Stimulated activated CD8-positive, alpha-beta memory T cell treated with anti-CD3 and anti-CD28 coated beads, Interleukin-15, amount 100 ng/mL, for 48 hours (primary cell): ENCODE measurements at places on chromosomes 4 and X.

DNA sequence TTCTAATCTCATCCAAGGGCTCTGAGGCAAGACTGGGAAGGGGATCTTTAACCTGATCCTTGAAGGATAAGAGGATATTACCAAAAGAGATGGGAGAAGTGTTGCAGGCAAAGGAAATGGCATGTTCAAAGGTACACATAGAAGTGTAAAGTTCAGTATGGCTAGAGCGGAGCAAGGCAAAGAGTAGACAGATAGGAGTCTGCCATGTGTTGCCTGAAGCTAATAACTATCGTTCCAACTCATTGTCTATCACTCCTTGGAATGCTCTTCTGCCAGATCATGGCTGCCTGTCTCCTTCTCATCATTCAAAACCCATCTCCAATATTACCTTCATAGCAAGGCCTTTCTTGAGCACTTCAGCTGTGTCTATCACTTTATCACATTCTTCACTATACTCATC is 55.2 kb upstream of the IL1RAPL2 start:
- DNase-seq: no peak

DNA sequence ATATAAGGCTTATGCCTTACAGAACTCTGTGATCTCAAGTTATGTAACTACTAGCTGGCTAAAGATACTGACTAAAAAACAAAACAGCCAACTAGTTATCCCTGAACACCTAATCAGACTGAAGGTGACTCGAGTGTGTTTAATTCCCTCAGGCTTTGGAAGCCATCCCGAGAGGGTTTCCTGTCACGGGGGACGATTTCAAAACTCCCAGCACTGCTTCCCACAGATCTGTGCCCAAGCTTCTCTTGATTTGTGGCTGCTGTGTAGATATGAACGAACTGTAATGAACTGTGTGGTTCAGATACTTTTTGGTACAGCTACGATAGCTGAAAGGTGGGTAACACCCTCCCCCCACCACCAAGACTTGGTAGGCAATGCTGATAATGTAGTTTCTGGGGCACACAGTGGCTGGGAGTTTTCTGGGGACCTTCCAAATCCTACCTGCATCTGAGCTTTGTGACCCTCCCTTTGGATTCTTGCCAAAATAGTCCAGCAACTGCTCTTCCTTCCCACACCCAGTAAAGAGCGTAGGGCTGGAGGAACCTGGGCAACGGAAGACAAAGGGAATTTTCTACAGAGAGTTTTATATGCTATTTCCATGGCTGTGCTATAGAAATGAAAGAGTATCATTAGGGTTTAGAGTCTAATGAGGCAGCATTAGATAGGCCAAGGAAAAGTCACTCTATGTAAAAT is 148.8 kb downstream of the MGST2 start:
- no peak for DNase-seq

GRCh38 chrX:100662796-100663195 is 18.8 kb downstream of the SRPX2 start:
- DNase-seq: no peak

DNA sequence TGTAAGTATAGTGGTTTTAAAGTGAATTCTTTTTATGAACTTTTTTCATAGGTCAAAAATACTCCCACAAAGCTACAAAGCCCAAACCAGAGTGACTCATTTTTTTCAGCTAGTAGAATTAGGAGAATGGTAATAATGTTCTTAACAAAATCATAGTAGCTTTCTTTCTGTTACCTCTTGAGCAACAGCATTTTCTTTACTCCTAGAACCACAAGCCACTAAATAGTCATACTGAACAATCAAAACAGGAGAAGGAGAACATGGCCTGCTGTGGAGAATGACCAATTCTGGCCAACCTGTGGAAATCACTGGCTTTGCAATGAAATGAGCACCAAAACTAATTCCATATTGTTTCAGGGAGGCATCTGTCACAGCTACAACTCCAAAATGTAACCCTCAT is 112.9 kb downstream of the AMMECR1 start:
- DNase-seq: no peak

DNA sequence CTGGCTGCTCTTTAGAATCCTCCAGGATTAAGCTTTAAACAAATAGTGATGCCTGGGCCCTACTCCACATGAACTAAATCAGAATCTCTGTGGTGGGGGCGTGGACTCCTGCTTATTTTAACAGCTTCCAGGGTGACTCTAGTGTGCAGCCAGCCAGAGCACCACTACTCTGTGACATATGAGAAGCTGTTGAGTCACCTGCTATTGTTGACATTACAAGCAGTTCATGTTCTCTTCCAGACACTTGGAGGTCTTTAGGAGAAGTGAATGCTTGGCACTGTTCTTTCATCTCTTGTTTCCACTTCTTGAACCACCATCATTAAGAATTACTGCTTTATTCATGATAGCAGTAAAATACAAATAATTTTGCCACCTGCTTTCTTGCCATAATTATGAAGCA is 426 bp upstream of the C4orf51 start:
- no peak for DNase-seq

DNA sequence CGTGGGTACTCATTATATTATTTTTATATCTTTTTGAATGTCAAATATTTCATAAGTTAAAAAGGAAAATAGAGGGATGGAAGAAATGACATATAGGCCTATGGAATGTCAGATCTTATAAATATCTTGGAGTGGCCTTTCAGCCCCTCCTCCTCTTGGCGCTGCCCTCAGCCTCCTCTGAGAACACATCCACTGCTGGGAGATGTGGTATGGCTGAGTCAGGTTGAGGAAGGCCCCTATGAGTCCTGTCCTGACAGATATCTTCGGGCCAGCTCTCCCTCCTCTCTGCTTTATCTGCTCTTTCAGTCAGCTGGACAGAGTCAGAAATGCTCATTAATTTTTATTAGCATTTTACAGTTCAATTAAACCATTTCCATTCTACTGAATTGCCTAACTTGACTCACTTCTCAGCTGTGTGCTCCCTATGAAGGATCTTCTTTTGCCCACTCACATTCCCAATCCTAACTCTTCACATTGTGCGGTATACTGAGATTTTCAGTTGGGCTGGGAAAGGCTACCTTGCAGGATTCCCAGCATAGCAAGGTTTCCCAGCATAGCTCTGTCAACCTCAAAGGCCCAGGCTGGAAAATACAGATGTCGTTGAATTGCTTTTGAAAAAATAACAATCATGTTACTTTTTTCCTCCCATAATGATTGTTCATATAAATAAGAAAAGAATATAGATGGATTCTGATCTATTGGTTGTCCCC is 128.0 kb downstream of the ARHGEF9 start:
- DNase-seq: no peak

- no peak for DNase-seq
These were observed 8.4 kb downstream of the UVSSA start for GRCh38 chr4:1355378-1355777.

DNA sequence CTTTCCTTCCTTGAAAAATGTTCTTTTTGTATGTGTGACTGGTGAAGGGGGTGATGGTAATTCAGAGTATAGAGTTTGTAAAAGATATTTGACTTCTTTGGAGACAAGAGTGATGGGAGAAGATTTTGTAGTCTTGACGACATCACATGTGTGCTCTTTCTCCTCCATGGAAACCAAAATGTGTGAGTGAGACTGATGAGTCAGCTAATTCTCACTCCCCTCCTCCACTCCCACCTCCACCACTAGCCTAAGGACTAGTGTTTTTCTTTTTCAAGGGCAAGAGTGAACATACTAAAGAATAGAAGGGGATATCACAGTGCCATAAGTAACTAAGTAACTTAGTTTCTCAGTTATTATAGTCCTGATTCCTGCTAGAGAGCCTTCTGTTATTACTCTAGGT is 14.0 kb upstream of the DGKK start:
- no peak for DNase-seq

- no peak for DNase-seq
These were observed 4.0 kb downstream of the MAGEB2 start for GRCh38 chrX:30219372-30219771.

DNA sequence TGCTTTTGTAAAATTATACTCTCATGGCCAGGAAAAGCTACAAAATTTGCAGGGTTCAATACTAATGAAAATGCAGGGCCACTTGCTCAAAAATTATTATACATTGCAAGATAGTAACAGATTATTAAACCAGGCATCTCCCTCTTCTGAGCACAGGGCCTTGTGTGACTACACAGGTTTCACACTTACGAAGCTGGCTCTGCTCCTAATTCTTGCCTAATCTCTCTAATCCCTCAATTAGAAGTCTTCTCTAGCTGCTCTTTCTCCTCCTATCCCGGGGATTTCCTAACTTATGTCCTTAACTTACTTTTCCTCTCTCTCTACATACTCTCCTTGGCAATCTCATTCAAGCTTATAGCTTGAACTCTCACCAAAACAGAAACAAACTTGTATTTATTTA is 168.3 kb downstream of the AREG start:
- DNase-seq: no peak

- DNase-seq: no peak
These were observed 20.0 kb upstream of the VCX2 start for GRCh38 chrX:8191022-8191421.

GRCh38 chrX:153382563-153383482 is 18.3 kb downstream of the PNMA6E start:
- DNase-seq: no peak

- DNase-seq: no peak
These were observed 134.9 kb downstream of the MAML3 start for GRCh38 chr4:140018931-140019618.

DNA sequence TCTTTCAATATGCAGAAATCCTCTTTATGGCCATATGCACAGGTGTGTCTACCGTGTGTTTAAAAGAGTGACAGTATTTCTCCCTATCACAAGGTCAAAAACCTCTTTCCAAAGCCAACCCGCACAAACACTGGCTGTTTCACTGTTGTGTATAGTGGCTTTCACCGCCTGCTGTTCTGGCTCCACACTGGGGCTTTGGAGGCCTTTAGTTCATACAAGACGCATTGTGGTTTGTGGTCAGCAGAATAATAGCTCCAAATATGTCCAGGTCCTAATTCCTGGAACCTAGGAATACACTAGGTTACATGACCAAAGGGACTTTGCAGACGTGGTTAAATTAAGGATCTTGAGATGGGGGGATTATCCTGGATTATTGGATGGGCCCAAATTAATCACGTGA is 40.7 kb upstream of the FAM9A start:
- DNase-seq: no peak

- no peak for DNase-seq
These were observed 48.1 kb upstream of the TLR3 start for GRCh38 chr4:186020793-186021407.

- DNase-seq: no peak
These were observed 159.7 kb upstream of the ATP6AP2 start for GRCh38 chrX:40420899-40421729.

- no peak for DNase-seq
These were observed 681.9 kb upstream of the HS3ST1 start for GRCh38 chr4:12110627-12111026.

DNA sequence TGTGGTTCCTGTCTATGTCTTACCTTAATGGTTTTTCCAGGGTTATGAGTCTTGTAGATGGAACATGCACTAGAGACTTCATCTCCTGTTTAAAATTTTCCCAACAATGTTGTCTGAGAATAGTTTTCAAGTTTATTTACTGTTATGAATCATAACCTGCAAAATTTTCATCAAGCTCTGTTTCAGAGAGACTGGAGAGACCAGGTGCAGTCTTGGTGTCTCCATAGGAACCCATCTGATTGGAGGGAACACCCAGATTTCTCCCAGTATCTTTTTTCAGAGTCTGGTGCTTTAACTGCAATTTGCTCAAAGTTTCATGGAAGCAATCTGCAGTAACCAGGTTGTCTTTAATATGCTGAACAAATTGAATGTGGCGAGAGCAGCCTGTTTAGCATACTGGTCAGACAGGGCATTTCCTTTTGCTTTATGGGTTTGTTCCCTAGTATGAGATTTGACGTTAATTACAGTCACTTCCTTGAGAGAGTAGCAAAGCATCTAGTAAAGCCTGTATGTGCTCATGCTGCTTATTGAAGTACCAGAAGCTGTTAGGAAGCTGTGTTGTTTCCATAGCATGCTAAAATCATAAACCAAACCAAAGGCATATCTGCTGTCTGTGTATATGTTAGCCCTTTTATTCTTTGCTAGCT is 18.8 kb upstream of the VSIG1 start:
- DNase-seq: no peak

- no peak for DNase-seq
These were observed 594.7 kb upstream of the GALNT7 start for GRCh38 chr4:172573899-172574298.

DNA sequence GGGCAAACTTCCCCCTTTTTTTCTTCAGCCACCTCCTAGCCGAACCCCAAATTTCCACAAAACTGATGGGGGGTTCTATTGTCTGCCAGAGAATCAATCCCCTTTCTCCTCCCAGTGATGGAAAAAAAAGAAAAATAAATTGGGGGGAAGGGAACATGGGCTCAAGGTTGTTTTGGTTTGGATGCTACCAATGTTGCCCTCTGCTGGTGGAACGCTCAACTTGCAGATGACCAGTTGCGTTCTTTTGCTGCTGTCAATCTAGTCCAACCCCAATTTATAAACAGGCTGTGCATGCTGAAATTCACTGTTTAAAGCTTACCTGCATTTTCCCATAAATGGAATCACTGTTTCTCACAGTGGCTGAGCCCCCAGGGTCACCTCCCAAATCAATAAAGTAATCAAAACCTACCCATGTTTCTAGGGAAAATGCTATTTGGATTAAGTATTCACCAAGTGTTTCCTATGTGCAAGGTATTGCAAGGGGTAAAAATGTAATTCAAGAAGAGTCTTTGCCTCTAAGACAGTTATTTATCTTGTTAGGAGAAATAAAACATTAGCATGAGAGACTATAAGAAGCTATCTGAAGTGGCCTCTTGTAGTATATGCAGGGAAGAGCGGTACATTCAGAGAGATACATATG is 116.7 kb upstream of the TMEM164 start:
- no peak for DNase-seq

- DNase-seq: no peak
These were observed 384.6 kb downstream of the PPP3CA start for GRCh38 chr4:100962698-100963097.

DNA sequence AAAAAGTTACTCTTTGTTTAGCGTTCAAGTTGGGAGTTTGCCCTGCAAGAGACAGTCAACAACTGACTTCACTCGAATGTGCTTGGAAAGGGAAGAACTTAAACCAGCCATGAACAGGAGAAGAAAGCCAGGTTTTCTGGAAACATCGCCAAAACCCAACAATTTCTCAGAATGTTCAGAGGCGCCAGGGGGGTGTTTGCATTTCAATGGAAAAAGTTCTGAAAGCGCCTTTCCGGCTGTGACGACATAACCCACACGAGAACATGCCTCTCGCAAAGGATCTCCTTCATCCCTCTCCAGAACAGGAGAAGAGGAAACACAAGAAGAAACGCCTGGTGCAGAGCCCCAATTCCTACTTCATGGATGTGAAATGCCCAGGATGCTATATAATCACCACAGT is 78.1 kb upstream of the ADGRA3 start:
- no peak for DNase-seq

GRCh38 chr4:124997991-124998390 is 285.5 kb upstream of the ANKRD50 start:
- DNase-seq: no peak

- no peak for DNase-seq
These were observed 292.7 kb downstream of the GPAT3 start for GRCh38 chr4:83828601-83829000.

GRCh38 chrX:146006637-146007036 is 189.0 kb downstream of the SLITRK2 start:
- no peak for DNase-seq
